Activated CD8-positive, alpha-beta T cell treated with anti-CD3 and anti-CD28 coated beads for 36 hours (primary cell): ENCODE measurements at places on chromosomes 16 and 17.
A peak's percentile ranks its signal among the peaks of the same experiment; 100 is the strongest.

GRCh38 chr17:45298546-45299285 is 18.1 kb downstream of the MAP3K14 start:
- DNase-seq: no peak

GRCh38 chr16:47983999-47984580 is 171.7 kb downstream of the ABCC12 start:
- no peak for DNase-seq

DNA sequence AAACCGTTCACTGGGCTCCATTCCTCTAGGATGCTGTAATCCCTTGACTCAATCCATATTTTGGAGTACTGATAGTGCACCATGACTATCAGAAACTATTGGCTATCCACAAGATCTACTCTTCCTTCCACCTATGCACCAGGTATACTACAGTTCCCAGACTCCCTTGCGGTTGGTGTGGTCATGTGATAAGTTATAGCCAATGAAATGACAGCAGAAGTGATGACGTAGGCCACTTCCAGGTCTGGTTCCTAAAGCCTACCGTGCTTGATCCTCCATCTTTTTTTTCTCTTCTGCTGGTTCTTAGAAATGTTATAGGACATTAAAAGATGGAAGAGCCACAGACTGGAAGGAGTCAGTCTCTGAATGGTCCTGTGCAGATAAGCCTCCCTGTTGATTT is 278.8 kb upstream of the C16orf82 start:
- no peak for DNase-seq

DNA sequence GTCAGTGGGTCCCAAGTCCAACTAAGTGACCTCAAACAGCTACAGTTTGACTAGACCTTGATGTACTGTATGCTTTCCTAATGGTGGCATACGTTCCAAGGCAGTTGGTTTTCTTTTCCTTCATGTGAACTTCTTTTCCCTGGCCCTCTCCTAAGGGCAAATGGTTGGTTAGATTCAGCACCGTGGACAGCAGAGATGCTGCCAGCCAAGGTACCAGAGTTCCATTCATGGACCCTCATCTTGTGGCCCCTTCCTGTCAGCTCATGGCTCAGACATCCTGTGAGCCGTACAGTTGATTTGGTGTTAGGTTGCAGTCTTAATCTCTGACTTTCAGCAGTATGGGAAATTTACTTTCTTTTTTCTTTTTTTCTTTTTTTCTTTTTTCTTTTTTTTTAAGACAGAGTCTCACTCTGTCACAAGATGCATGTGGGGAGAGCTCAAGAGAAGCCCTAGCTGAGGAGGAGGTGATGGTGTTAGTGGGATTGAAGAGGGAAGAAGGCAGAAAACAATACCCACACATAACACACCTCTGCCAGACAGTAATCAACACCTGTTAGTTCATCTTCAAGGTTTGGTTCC is 122.4 kb downstream of the USP31 start:
- peak; percentile 12 for DNase-seq

- no peak for DNase-seq
Observed at GRCh38 chr16:1123525-1124230, 27.6 kb upstream of the C1QTNF8 start.

GRCh38 chr16:30551781-30552180 is 6.4 kb downstream of the ZNF764 start:
- DNase-seq: peak; percentile 73

DNA sequence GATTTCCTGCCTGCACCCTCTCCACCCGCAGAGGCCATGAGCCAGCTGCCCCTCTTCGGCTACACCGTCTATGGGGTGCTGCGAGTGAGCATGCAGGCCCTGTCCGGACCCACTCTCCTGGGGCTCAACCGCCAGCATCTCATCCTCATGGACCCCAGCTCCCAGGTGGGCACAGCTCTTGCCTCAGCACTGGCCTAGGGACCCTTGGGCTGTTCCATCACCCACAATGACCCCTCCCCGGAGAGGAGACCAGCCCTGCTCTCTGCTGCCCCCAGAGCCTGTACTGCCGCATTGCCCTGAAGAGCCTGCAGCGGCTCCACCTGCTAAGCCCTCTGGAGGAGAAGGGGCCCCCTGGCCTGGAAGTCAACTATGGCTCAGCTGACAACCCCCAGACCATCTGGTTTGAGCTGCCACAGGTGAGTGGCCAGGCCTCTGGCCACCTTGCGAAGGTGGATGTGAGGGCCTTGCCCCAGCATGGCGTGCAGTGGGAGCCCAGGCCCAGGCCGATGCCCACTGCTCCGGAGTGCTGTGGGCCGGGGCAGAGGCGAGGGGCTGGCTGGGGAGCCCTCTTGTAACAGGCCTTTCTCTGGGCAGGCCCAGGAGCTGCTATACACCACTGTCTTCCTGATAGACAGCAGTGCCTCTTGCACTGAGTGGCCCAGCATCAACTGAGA is 7.3 kb upstream of the SMIM5 start:
- peak; percentile 36 for DNase-seq

- no peak for DNase-seq
Observed at GRCh38 chr16:47887496-47887895, 268.3 kb downstream of the ABCC12 start.

- DNase-seq: peak; percentile 53
Observed at GRCh38 chr17:14211801-14212200, 24.9 kb downstream of the CDRT15 start.

DNA sequence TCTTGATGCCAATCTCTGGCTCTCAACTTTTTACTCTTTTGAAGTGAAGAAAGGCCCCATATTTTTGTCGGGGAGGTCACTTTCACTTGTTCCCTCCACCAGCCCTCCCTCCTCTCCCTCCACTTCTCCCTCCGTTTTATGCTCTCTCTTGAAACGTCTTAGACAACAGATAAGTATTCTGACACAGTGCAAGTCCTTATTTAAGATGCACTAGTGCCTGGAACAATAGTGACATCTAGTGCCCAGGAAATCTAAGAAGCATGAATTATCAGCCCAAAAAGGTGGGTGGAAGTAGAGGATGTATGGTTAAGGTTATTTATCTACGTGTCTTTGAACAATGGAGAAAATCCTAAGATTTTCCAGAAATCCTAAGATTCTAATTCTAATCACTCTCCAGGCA is 17.9 kb downstream of the PSME3IP1 start:
- peak; percentile 16 for DNase-seq

GRCh38 chr17:76076765-76077583 is 2.0 kb upstream of the ZACN start:
- DNase-seq: peak; percentile 72

GRCh38 chr17:32520104-32520701 is 33.4 kb downstream of the CDK5R1 start:
- DNase-seq: peak; percentile 81

GRCh38 chr16:85061566-85061965 is 34.0 kb downstream of the KIAA0513 start:
- no peak for DNase-seq

DNA sequence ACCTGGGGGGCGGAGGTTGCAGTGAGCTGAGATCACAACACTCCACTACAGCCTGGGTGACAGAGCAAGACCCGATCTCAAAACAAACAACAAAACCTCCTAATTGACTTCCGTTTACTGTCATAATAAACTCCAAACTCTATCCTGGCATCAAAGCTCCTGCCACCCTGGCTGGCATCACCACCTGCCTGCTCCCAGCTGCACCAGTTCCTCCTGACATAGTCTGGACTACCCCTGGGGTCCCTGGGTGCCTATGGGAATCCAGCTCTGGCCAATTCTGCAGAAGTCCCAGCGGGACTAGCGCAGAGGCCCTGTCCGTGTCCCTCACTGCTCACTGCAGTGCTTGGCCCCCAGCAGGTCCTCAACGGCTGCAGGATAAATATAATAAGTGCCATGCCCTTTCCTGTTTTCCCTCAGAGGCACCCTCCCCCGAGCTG is 723 bp downstream of the NTHL1 start:
- no peak for DNase-seq

DNA sequence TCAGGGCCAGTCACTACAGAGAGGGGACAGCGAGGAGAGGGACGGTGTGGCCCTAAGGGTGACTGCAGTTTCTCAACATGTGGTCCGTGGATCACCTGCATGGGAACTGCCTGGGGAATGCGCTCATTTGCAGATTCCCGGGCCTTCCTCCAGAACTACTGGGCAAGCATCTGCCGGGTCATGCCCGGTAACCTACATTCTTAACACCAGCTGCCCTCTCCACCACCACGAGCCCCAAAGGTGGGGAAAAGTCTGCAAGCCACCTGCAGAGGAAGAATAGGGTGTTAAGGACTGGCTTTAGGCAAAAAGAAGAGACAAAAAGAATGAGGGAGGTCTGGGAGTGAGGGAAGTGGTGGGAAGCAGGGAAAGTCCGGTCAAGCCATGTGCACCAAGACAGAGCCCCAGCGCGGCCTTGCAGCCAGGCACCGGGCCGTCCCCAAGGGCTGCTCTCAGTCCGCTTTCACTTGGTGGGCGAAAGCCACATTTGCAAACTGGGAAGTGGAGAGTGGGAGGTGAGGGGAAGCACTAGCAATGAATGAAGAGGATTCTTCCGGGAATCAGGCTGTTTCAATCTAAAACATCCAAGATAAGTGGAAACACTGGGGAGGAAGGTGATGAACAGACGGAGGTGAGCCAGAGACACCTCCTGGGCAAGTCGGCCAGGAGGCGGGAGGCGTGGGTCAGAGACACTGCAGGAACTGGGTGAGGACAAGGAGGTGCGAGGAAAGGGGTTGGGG is 70.3 kb downstream of the N4BP1 start:
- no peak for DNase-seq

GRCh38 chr17:8847891-8848290 is 19.6 kb downstream of the PIK3R6 start:
- DNase-seq: no peak

DNA sequence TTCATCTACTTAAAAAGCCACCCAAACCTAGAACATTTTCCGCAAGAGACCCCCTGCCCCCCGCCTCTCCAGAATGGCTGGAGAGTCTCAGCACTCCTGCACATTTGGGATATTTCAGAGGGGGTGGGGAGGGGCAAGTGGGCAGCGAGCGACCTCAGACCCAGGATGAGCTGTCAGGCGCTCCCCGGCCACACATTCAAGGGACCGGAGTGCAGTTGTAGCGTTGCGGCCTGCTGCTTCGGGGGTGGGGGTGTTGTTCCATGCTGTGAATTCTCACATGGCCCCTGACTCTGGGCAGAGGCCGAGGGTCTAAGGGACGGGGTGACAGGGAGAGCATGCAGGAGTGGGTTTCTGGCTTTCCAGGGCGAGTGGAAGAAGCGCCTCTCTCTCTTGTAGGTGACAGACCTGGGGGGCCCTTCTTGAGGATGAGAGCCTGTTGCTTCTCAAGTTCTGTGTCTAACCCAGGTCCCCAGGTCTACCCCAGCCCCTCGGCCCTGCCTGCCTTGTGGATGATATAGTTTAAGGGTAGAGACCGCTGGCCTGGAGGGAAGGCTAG is 231.2 kb downstream of the SEC14L1 start:
- no peak for DNase-seq

GRCh38 chr16:13977177-13977576 is 57.2 kb downstream of the ERCC4 start:
- no peak for DNase-seq

DNA sequence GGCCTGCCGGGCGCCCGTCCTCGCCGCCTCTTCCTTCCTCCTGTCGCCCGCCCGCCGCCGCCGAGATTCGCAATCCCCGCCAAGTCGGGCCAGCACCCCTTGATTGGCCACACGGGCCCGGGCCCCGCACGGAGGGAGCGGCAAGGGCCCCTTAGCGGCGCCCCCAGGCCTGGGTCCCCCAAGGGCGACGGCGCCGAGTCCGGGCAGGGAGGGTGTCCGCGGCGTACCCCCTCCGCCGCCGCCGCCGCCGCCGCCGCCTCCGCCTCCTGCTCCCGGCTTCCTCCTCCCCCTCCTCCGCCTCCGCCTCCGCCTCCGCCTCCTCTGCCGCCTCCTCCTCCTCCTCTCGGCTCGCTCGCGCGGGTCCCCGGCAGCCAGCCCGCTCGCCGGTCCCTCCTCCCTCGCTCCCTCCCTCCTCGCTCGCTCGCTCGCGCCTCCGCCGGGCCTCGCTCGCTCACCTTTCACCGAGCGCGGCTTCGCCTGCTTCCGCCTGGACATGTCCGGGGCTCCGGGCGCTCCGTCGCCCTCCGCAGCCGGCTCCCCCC is 561 bp downstream of the ZNF423 start:
- DNase-seq: peak; percentile 31

DNA sequence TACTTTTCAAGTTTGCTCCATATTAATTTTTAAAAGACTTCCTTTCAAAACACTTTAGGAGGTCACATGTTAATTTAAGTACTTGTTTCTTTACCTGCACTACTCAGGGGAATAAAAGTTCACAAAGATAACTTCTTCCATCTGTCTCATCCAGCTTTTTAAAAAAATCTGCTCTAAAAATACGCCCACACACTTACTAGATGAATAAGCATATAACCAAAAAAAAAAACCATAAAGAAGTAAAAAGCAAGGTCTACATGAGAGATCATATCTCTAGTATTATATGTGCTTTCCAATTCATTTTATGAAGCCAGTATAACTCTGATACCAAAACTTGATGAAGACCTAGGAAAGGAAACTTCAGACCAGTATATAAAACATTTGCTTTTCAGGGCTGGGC is 17.2 kb downstream of the SKAP1 start:
- no peak for DNase-seq

GRCh38 chr17:21061971-21062526 is 19.2 kb upstream of the USP22 start:
- DNase-seq: no peak

DNA sequence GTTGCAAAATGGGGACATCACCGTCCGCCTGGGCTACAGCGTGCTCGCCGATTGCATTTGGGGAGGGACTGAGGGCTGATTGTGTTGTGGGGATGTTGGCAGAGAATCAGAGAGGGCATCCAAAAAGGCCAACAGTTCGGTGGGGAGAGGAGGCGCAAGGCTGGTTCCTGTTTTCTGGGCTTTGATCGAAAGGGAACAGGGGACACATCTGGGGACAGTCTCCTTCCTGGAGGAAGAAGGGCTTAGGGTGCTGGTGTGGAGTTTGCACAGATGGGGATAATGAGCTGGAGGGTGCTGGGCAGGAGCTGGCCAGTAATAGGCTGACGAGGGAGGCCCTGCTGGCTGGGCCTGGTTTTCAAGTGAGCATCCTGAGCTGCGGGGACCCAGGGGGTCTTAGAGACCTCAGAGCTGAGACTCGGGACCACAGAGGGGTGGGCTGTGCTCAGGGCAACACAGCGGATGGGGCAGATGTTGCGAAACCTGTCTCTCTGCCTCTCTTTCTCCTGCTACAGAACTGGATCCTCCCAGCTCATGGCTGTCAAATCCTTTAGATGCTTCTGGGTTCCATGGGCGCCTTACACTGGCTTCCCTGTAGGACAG is 288.7 kb downstream of the SEC14L1 start:
- DNase-seq: no peak

DNA sequence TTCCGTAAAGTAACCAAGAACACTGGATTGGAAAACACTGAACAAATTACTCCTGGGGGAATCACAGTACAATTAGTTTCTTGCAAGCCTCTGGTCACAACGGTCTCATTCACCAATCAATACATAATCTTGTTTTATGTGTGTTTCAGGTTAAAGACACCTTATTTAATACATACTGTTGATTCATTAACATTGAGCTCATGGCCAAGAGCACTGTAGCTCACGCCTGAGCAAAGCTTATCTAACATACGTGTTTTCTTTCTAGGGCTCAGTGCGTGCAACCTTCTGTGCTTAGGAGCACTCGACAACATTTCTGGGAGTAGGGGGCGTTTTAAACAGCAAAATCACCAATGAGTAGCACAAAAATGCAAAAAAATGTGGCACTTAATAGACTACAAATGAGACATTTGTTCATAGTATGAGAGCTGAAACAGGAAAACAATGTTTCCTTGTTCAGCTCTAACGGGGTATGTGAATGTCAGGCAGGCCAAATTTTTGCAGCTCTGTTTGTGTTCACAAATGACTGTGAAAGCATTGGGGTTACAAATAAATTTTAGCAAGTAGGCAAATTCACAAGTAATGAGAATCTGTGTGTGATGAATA is 206.2 kb downstream of the CNTNAP4 start:
- DNase-seq: no peak
